ENCODE measurements at places on chromosomes 2 and 18.
A peak's percentile ranks its signal among the peaks of the same experiment; 100 is the strongest.

DNA sequence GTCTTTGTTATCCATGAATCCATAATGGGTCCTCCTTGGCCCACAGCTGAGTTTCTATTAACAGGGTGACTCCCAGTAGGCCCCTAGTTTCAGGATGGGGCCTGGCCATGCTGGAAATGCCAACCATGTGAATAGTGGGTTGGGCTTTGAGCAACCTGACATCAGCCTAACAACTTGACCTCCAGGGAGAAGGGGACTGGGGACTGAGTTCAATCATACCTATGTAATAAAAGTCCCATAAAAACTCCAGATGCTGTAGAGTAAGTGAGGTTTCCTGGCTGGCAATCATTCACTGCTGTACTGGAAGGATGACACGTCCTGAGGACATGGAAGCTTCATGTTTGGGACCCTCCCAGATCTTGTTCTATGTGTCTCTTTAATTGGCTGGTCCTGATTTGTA lies 7.9 kb downstream of the REV1 start:
- DNase-seq: no peak

DNA sequence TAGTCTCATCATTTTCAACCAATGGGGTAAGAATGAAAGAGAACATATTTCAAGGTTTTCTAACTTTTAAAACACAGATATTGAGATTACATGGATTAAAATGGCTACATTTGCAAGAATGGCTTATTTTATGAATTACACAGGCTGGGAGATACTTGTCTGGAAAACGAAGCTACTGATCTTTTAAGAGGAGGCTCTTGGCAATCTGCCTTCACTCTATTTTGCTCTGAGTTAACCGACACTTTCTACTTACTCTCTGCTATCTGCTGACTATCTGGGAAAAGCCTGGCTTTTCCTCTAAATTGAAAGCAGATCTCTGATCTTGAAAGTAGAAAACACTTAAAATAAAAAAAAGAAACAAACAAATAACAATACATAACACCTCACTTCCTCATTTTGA lies 325.4 kb upstream of the LINC00305 start:
- no peak for DNase-seq

DNA sequence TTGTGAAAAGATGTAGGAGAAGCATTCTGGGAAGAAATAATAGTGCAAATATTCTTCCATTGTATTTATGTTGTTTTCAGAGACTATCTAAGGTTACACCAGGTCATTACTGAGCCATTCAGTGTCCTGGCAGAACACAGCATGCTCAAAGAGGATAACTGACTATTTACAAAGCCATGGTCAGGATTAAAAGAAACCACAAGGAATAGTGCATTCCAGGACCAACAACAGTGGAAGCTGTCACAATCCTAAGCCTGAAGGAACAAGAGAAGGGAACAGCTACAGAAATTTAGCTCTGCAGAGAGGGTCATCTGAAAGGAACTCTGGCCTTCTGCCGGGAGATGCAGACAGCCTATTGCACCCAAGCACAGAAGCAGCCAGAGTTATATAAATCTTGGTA lies 116.7 kb downstream of the DSC3 start:
- DNase-seq: no peak

GRCh38 chr2:105517814-105518705 lies 119.2 kb upstream of the FHL2 start:
- no peak for DNase-seq

GRCh38 chr18:48104705-48105104 lies 174.2 kb upstream of the SMAD2 start:
- DNase-seq: no peak

GRCh38 chr2:96145848-96146152 lies 560 bp upstream of the DUSP2 start:
- no peak for DNase-seq

- DNase-seq: no peak
Observed at GRCh38 chr2:8607606-8608005, 74.2 kb upstream of the ID2 start.

DNA sequence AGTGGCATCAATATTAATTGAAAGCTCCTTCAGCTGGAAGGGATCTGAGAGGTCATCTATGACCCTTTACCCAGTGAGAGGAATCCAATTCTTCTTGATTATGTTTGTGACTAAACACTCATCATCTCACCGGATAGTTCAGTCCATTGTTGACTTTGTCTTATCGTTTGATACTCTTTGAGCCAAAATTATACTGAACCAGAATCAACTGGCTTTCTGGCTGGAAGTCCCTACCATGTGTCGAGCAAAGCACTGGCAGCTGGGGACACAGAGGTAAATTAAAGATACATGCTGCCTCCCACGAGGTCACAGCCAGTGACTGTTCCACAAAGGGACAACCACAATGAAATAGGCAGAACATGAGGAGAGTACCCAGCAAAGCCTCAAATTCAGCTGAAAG lies 91.4 kb upstream of the FHL2 start:
- DNase-seq: no peak

DNA sequence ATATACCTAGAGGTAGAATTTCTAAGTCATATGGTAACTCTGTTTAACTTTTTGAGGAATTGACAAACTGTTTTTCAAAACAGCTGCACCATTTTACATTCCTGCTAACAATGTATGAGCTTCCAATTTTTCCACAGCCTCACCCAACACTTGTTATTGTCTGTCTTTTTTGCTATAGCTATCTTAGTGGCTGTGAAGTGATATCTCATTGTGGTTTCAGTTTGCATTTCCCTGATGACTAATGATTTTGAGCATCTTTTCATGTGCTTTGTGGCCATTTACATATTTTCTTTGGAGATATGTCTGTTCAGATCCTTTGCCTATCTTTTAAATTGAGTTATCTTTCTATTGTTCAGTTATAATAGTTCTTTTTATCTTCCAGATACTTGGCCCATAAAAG lies 273.8 kb downstream of the AGPS start:
- no peak for DNase-seq

DNA sequence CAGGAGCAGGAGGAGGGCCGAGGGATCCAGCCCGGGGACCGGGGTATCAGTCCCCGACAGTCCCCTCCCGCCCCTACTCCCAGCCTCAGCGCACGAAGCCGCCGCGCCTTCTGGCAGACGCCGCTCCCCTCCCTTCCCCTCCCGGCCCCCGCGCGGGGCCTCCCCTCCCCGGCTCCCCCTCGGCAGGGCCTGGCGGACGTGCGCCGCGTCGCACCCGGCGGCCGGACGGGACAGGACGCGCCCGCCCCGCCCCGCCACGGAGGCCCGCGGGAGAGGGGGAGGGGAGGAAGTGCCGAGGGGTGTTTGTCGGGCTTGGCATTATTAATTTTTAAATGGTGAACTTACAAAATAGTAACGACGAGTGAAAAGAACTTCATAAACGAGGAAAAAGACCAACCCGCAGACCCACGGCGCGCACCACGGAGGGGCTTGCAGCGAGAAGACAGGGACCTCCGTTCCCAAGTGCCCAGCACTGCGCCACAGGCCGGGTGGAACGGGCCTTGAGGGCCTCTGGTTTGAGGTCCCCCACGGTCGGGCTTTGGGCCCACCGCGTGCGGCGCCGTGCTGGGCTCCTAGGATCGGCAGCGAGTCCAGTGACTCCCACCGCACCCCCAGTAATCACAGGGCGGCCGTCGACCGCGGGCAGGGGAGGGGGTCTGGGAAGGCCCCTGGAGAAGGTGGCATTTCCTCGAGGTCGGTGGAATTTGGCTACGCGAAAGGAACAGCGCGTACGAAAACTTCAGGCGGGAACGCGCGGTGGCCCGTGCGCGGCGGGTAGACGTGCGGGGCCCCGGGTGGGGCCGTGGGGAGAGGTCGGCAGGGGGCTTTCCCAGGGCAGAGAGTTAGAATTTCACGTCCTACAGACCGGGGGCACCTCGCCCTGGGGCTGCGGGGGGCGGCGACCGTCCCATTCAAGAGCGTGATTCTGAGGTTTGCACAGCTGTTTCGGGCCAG lies 954 bp upstream of the CTDSP1 start:
- DNase-seq: peak; percentile 41

GRCh38 chr2:56198936-56199335 lies 15.1 kb downstream of the CCDC85A start:
- no peak for DNase-seq

DNA sequence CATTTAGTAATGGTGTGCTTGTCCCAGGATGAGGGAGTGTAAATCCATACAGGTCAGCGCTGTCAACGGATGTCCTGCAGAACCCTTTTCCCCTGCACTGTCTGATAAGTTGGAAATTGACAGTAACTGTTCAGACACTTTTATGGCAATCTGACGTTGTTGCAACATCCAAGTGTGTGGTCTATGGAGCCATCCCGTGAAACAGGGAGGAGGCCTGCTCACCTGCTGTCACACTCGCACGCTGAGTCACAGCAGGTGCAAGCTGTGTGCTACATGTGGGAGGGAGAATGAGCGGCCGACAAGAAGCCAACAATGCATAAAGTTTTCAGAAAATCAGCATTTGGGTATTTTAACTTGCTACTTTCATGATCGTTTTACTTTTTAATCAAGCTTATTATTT lies 43.7 kb upstream of the RMDN2 start:
- no peak for DNase-seq

DNA sequence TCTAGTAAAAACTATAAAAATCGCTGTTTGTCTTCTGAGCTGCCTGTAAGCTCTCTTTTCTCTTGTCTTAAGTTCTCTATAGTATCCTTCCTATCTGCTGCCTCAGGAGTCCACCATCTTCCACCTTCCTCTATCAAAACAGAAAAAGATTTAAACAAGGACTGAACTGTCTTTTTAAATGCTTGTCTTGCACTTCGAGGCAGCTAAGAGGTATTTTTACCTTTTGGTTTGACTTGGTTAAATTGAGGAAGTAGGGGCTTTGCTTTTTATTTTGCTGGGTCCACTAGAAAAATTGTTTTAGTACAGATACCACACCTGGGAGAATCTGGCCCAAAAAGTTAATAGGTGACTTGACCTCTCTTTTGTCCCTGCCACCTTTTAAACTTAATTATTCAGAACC lies 12.2 kb downstream of the SESTD1 start:
- DNase-seq: no peak

- no peak for DNase-seq
Observed at GRCh38 chr2:137964066-137964858, at the start of gene HNMT. Gene HNMT (plus strand): TSS chr2:137964473. CDS start chr2:137964492, 19 bp downstream.

DNA sequence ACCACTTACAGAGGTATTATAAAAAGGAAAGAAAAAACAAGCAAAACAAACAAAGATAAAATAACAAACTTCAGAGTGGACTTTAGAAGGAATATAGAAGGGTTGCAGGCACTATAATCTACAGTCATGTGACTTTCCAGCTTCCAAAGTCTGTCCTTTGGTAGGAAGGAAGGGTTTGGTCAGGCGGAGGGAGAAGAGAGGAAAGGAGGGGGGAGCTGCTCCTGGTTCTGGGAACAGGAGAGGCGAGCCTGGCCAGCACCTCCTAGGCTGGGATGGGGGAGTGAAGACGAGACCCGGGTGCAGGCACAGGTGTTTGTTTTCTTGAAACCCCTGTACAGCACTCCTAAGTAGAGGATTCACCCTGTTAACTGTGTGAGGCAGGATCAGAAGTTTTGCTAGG lies 53.8 kb upstream of the GATA6 start:
- DNase-seq: no peak

- DNase-seq: no peak
Observed at GRCh38 chr2:232874677-232875223, 4.7 kb downstream of the SNORC start.

DNA sequence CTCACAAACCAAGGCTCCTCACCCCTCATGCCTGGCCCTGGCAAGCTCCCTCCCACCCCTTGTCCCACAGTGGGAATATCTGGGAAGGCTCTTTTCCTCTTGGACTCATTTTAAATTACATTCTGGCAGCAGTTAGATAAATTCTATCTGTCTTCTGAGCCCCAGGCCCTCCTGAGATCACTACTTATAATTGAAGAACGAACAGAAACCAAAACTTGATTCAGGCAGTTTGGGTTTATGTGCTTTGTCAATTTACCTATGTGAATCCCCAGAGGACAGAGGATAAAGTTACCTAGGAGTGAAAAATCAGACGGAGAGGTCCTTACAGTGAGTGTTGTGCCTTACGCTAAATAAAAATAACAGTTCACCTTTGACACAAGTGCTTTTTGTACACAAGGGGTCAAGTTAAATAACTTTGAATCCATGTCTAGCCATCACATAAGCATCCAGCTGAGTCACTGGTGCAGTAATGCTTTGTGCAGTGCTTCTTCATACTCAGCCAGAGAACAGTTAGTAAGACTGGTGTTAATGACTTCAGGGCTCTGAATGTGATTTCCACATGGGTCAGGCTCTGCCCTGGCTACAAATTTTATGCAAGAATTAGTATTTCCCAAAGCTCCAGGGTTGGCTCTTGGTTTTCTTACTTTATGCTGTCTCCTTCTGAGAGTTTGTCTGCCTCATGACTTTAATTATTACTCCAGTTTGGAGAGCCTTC lies 329.3 kb downstream of the INSIG2 start:
- DNase-seq: no peak

GRCh38 chr2:181853696-181854095 lies 37.8 kb upstream of the ITPRID2 start:
- no peak for DNase-seq

DNA sequence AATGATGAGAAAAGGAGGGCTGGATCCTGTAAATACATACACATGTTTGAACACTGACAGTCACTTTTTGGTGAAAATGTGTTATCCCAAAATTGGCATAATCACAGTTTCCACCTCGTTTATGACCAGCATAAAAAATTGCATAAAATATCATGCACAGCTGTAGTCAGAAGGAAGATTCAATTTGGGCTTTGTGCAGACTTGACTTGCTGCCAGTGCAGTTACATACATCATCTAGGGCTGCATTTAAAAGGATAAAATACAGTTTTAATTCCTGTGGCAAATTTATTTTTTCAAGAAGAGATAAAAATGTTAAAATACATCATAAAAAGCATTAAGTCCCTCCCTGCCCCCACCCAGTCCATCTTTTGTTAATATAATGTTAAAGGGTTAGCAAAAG lies 103.8 kb downstream of the VWC2L start:
- no peak for DNase-seq

- DNase-seq: no peak
Observed at GRCh38 chr2:165846056-165846455, 52.0 kb upstream of the GALNT3 start.

GRCh38 chr2:66794070-66794469 lies 359.1 kb downstream of the MEIS1 start:
- DNase-seq: no peak

- DNase-seq: no peak
Observed at GRCh38 chr2:160730296-160730995, 236.8 kb upstream of the RBMS1 start.

DNA sequence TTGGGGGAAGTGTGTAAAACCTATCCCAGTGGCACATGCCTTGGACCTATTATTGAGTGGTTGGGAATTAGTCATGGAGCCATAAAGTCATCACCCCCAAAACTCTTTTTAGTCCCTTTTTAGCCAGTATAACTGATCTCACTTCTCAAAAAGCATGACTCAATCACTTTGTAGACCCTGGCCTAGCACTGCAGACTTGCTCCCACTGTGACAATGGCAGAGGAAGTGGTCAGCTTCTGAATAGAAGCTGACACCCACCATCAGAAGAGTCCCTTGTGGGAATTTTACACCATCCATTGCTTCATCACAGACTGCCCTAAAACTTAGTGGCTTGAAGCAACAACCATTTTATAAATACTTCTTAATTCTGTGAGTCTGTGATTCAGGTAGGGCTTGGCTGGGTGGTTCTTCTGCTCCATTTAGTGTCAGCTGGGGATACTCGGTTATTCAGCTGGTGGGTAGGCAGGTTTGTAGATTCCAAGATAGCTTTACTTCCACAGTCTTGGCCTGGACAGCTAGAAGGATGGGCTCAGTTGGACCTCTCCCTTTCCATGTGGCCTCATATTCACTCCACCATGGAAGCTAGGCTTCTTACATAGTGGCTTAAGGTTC lies 10.8 kb upstream of the ITGA6 start:
- no peak for DNase-seq

- DNase-seq: no peak
Observed at GRCh38 chr18:76932026-76932819, 109.9 kb downstream of the ZNF236 start.

GRCh38 chr2:28898048-28898447 lies 3.6 kb downstream of the WDR43 start:
- DNase-seq: no peak
